Stimulated activated CD4-positive, alpha-beta T cell treated with anti-CD3 and anti-CD28 coated beads, Interleukin-1b, Interleukin-23, amount 100 ng/mL, for 4 hours (primary cell): ENCODE measurements at places on chromosomes 7 and 10.

DNA sequence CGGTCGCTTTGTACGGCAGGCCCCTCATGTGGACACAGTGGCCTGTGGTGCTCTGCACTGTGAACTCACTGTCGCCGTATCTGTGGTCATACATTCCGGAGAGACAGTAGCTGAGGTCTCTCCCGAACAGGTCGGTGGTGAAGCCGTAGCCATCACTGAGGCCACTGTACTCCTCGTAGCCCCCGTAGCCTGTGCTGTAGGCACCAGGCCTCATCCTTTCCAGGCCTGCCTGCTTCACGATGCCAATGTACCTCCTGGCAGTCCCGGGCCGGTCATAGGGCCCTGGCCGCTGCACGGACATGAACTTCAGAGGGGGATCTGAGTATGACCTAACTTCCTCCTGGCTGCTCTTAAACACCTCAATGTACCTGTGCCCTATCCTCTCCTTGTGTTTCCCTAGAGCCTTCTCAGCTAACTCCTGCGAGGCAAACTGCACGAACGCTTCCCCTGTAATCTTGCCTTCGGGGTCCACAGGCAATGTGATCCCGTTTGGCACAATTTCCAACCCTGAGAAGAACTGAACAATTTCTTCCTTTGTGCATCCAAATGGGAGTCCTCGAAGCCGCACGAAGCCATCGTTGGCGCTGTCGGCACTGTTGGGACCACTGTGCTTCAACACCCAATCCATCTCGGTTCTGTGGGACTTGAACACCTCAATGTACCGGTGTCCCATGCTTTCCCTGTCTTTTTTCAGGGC lies 15.7 kb downstream of the FXYD4 start:
- no peak for DNase-seq

DNA sequence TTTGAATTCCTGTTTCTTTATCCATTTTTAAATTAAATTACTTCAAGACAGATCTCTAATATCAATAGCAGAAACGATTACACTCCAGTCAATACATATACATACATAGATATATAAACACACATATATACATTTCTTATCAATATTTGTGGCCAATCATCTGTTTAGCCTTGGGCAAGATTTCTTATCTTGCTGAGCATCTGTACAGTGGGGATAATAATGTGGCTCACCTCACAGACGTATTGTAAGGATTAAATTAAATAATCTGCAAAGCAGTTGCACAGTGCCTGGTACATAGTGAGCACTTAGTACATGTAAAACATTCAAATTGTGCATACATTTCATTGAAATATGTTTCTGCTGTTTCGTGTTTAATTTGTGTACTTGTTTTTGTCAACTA lies 17.5 kb upstream of the CACNB2 start:
- DNase-seq = no peak

- no peak for DNase-seq
Measured at GRCh38 chr7:50505553-50506210, 55.5 kb upstream of the FIGNL1 start.

DNA sequence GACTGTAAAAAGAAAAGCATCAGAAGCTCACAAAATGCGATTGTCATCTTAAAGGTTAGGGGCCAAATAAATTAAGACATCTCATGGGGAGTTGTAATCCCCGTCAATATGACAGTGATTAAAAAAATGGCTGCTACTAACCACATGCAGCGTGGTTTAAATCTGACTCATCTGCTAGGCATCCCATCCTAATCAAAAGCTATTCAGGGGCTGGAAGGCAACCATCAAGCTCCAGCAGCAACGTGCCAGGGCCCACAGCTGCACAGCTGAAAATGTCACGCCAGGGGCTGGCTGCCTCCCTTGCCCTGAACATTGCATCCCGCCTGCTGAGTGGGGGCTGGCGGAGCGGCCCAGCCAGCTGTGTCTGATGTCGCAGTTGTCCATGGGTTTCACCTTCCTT lies 66.3 kb upstream of the FRMD4A start:
- no peak for DNase-seq

DNA sequence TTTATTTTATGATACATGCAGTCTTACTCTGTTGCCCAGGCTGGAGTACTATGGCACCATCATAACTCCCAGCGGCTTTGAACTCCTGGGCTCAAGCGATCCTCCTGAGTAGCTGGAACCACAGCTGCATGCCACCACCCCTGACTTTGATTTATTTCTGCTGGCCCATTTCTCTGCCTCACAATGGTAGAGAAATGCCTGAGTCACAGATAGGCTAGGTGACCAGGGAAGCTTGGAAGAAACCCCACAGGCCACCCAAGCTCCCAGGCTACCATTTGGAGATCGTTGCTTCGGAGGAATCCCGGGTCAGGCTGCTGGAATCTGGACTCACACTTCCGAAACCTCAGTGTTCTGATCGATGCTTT lies 17.4 kb upstream of the BAIAP2L1 start:
- DNase-seq = no peak

- DNase-seq = no peak
Measured at GRCh38 chr10:43731486-43731885, 82.8 kb upstream of the ZNF32 start.

- DNase-seq = no peak
Measured at GRCh38 chr7:4045450-4045849, 636.6 kb upstream of the FOXK1 start.

DNA sequence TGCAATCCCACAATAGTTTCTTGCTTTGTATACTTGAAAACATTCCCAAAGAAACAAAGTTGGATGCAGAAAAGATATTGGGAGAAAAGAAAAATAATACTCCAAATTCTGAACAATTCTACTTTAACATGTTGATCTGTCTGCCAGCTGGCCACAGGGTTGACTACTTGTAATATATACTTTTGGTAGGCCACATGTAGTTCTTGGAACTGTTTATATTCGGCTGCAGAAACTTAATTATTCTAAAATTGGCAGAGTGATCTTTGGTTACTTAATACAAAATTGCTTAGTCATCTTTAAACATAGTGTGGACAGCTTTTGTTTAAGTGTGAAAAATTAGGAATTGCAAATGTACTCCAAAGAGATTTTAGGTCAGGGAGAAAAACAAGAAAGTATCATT lies 76.0 kb downstream of the CALD1 start:
- no peak for DNase-seq

DNA sequence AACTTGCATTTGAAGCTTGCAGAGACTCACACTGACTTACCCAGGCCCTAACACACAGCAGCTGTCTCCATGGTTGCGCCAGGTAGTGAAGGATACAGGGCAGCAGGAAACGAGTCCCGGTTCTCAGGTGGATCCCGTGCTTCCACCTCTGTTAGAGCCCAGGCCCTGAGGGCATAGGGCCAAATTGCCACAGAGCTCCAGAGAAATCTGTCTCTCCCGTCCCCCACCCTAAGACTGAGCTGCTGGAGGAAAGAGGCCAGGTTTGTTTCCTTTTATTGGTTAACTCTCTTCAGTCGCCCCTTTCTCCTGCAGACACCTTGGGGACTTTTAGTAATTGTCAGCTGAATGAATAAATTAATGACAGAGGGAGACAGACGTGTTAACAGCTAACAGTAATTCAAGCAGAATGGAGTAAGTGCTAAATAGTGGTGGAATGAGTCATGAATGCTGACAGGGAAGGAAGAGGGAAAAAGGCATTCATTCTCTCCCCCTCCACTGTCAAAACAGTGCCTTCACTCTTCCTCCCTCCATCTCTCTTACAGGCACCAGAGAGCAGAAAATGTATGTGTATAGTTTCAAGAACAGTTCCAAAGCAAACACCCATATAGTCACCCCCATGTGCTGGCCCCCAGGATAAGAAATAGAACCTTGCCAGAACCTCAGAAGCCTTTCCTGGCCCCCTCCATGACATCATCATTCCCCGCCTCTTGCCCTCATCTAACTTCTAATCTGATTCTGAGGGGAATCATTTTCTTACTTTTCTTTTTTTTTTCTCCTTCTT lies 16.8 kb upstream of the DLG5 start:
- no peak for DNase-seq

GRCh38 chr10:53983431-53983830 lies 817.6 kb downstream of the PCDH15 start:
- no peak for DNase-seq

- no peak for DNase-seq
Measured at GRCh38 chr7:151251328-151251688, 2.8 kb upstream of the SMARCD3 start.

GRCh38 chr10:102869258-102870198 lies at the start of gene AS3MT:
Gene AS3MT (plus strand): TSS chr10:102869470. CDS start chr10:102869593, 123 bp downstream.
- DNase-seq = no peak

- no peak for DNase-seq
Measured at GRCh38 chr7:117808910-117809705, 64.1 kb downstream of the CTTNBP2 start.

DNA sequence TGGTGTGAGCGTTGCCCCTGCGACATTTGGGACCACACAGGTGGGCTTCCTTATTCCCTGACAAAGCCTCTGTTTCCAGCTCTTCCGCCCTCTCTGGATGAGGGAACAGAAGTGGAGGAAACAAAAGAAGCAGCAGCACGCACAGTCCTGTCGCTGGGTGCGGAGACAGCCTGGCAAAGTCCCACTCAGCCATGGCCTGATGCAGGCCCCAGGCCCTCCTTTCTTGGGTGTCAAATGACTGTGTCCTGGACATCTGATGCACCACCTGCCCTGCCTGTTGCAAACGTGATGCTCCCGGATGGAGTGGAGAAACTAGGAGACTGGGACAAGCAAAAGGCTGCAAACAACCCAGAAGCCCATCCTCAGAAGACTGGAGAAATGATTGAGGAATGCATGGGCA lies 20.7 kb downstream of the ZMIZ2 start:
- no peak for DNase-seq

DNA sequence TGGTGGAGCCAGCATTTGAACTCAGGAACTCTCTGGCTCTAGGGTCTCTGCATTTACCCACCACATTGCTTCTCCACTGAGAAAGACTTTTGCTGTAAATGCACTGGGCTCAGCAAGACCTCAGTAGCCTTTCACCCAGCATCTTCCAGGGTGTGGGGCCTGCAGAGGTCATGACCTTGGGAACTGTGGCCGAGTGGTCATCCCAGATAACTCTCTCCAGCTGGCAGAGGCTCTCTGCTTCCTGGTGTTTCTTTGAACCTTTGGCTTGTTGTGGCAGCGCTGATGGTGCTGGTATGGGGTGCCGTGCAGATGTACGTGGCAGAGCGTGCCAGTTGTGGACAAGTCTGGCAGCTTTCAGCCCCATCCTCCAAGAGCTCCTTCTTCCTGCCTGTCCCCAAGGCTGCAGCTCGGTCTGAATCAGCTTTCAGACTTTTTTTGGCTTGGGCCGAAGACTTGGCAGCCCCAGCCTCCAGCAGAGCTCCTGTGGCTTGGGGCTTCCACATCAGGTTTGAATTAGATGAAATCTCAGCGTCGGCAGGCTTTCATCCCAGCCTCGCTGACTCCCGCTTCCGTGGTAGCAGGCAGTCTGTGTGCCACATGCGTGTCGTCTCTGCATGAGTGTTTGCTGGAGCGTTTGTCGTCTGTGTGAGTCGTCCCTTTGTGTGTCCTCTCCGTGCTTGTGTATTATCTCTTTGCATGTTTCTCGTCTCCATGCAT lies 21.5 kb downstream of the ADAMTS14 start:
- no peak for DNase-seq

- DNase-seq = no peak
Measured at GRCh38 chr7:143372070-143372469, 9.1 kb upstream of the ZYX start.

DNA sequence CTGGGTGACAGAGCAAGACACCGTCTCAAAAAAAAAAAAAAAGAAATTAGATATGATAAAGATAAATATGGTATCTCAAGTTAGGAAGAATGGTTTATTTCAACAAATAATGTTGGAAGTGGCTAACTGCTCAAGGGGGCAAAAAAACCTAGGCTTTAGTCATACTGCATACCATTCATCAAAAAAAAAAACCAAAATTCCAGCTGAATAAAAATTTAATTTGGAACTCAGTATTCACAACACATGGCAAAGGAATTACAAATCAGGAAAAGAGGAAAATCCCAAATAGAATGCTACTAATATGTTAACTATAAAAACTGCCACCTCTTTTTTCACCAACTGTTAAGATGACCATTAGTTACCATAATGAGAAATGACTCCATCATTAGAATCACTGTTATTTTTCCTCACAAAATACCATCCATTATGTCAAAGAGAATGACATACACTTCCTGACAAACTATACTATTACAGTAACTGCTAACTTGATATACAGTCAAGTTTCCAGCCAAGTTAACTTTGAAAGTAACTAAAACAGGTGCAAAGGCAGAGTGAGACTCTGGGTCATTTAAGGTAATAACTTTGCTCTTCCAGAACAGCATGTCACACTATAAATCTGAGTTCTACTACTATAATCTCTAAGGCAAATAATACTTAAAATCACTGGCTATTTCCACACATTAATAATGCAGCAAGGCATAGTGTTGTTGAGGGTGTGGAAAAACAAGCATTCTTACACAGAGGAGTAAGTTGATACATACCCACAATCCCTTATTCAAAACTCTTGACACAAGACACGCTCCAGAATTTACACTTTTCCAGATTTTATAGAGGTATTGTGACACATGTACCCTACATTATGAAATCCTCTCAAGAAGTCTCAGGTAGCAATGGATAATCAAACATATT lies 10.2 kb downstream of the KBTBD2 start:
- no peak for DNase-seq

DNA sequence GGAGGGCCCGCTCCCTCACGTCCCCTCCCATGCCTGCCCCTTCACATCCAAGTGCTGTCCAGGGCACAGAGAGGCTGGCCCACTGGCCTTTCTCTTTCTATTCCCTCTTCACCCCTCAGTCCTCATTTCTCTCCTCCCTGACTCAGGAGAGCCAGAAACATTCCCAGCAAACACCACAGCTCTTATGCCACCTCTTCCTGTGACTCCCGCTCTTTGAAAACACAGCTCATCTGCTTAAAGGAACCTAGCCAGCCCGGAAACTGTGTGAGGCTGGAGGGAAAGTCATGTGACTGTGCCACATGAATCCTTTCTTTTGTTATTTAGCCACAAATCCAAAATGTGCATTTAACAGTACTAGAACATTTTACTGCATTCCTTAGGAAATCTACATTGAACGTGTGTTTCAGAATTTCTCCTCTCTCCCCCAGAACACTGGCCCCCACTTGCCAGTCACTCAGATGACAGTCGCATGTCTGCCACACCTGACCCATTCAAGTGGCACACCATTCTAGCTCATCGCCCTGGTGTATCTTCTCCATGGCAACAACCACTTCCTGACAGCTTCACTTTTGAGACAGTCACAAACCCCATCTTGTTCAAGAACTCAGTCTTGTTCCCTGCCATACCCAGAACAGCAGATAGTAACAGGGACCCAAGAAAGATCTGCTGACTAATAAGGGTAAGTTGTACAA lies 42.8 kb downstream of the GRB10 start:
- peak; percentile 44 for DNase-seq
